ENCODE measurements at places on chromosomes 6 and 20.

GRCh38 chr6:143536866-143537691 is 25.6 kb upstream of the FUCA2 start:
- no peak for DNase-seq

DNA sequence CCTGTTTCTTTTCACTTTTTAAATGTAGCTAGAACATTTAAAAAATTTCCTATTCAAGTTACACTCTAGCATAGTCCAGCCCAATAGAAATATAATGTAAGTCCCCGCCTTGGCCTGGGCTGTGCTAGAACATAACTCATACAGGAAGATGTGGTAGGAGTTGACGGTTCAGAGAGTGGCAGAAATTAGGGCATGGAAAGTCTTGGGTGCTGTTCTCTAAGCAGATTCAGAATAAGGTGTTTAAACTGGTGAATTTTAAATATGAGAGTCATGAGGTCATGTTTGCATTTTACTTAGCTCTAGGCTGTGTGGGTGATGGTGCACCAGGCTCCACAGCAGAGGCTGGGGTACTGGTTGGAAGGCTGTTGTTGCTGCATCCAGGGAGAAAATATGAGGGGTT is 256.5 kb downstream of the FARS2 start:
- DNase-seq = no peak

DNA sequence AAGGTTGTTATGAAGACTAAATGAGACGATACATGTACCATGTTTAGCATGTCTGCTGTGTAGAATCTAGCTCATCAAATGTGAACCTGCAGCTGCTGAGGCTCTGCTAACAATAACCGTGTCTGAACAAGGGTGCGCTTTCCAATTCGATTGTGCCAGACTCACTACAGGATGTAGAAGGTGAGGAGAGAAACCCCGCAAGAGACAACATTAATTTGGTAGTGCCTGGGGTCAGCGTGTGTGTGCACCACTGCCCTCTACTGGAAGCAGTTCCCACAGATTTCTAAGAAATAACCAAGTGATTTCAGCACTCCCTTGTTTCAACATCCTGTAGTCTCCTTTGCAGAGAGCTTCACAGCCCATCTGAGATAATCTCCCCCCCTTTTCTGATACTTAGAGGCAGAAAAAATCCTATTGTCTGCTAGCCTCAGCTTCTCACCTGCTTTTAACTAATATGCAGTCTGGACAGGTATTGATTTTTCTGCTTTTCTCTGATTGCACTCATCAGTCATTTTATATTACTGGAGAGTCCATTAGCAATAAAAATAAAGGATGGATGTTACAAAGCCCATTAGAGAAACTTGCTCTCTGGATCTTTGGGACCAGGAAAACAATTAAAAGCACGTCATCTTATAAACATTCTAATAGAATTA is 96.7 kb upstream of the BACH2 start:
- no peak for DNase-seq

GRCh38 chr6:160393891-160394653 is 45.9 kb downstream of the SLC22A3 start:
- DNase-seq = no peak

GRCh38 chr6:20715135-20715806 is 181.0 kb downstream of the CDKAL1 start:
- no peak for DNase-seq
